ENCODE measurements at places on chromosomes 7 and 10.
A peak's percentile ranks its signal among the peaks of the same experiment; 100 is the strongest.

DNA sequence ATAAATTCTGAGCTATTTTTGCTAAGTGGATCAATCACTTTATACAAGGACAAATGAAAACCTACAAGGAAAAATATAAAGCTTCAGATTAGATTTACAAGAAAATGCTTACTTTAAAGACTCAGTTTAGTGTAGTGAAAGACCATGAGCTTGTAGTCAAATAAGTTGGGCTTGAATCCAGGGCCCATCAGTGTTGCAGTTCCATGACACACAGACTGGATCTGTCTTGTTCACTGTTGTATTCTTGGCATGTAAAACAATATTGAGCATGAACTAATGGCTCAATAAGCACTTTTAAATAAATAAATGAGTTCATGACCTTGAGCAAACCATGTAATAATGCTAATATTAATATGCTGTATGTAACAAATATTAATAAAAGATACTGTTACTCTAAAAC, 164.6 kb upstream of the KCND2 start:
- no peak for DNase-seq

DNA sequence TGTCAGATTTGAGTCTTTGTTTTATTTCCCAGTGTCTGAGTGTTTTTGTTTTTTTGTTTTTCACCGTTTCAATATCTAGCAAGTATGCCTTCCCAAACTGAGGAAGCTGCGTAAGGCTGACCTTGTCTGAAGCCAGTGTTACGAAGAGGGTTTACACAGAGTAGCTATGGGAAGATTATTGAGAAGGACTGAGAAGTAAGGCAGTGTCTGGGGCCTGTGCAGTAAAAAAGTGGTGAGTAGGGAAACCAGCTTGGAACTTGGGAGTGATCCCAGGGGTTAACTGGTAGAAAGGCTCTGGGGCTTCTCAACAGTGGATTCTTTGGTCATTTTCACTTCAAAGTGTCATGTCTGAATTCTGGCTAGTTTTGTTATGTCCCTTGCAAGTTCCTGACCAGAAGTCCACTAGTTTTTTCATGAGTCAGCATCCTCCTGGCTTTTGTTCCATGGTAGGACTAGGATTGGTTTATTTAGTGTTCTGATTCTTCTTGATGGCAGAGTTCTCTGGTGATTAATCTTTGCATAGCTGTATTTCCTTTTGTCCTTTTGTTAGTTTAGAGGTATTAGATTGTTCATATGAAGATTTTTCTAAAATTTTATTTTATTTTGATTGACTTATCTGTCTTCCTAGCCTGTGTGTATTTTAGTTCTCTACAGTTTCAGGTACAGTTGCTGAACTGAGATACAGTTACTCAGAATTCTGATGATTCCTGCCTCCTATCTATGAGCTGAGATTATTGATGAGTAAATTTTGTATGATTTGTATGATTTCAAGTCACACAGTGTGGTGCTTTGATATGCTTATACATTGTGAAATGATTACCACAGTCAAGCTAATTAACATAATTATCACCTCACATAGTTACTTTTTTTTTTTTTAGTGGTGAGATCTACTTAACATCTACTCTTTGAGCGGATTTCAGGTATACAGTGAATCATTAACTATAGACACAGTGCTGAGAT, 19.0 kb downstream of the GARS1 start:
- DNase-seq: peak; percentile 13

DNA sequence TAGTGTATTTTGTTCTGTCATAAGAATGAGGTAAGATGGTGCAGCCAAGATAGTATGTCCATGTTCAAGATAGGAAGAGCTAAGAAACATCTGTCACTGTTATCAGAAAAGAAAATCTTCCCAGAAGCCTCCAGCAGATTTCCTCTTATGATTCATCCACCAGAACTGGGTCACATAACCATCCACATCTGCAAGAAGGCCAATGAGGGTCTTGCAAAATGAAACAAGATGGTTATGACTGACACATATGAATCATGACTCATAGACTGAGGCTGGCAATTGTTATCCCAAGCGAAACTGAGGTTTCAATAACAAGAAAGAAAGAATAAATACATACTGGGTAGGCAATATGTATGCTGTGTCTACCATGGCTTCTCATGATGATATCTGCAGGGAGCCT, 30.3 kb downstream of the CCNJ start:
- DNase-seq: peak; percentile 82

- no peak for DNase-seq
Observed at GRCh38 chr7:5615190-5616070, 166.0 kb downstream of the RNF216 start.

DNA sequence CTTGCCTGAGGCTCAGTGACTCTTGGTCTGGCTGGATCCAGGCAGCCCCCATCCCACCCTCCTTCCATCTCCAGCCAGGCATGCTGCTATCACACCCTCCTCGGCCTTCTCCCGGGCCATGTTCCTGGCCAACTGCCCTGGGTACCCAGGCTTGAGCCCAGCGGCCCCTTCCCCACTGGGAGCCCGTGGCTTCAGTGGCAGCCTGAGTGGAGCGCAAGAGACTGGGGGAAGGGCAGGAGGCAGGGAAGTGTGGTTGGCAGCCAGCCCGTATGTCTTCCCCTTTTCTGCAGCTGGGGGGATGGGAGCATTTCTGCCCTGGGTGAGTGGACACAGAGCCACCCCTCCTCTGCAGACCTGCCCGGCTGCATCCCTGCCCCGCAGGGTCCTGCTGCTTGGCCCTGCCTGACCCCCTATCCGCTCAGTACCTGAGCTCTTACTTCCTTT, 148.5 kb downstream of the ARHGAP22 start:
- DNase-seq: no peak

- DNase-seq: no peak
Observed at GRCh38 chr7:158263964-158264748, 323.5 kb downstream of the PTPRN2 start.

GRCh38 chr10:122471531-122472177, 10.3 kb downstream of the HTRA1 start:
- peak; percentile 36 for DNase-seq

DNA sequence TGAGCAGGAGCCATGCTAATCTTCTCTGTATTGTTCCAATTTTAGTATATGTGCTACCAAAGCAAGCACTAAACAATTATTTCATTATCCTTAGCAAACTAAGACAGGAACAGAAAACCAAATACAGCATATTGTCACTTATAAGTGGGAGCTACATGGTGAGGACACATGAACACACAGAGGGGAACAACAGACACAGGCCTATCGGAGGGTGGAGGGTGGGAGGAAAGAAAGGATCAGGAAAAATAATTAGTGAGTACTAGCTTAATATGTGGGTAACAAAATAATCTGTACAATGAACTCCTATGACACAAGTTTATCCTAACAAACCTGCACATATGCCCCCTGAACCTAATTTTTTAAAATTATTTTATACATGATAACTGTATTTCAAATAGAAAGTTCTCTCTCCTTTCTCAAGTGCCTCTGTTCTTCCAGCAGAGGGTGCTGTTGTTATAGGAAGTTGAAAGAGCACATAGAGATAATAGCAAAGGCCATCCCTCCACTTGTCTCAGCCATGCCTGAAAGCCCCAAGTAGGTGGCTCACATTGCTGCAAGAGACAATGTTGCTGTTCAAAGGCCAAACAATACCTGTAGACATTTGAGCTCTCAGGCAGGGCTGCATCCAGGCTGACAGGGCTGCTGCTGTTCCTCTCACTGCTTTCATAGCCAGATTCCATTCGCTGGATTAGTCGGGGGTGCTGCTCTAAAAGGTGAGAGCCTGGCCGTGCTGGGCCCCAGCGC, 33.4 kb upstream of the PPP3CB start:
- peak; percentile 71 for DNase-seq

DNA sequence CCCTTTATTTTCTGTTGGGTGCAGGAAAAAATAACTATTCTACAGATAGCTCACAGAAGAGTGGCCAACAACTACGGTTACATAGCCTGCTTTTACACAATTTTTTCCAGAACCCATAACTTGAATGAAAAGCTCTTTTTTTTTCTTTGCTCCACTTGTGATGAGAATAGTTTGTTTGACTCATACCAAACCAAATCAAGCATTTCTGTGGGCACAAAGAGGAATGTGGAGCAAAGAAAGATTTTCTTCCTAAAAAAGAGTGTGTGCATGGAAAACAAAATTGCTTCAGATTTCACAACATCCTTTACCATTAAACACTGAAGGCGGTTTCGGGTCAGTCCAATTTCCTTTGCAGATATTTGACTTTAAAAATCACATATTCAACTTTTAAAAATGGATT, 54.8 kb upstream of the RAB11FIP2 start:
- DNase-seq: peak; percentile 7

DNA sequence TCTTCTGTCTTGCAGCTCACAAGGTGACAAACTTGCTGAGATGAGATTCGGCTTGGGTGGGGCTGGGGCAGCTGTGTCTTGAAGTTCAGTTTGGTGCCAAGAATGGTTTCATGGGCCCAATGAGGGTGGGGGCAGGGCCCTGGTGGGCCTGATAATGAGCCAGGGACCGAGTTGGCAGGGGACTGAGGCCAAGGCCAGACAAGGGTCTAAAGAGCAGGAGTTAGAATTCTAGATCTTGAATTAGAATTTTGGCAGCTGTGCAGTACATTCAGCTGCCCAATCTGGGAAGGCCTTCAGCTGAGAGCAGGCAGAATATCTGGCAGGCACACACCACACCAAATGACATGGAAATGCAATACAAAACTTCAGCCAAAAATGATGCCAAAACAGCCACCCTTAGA, 1.5 kb upstream of the JAZF1 start:
- no peak for DNase-seq

DNA sequence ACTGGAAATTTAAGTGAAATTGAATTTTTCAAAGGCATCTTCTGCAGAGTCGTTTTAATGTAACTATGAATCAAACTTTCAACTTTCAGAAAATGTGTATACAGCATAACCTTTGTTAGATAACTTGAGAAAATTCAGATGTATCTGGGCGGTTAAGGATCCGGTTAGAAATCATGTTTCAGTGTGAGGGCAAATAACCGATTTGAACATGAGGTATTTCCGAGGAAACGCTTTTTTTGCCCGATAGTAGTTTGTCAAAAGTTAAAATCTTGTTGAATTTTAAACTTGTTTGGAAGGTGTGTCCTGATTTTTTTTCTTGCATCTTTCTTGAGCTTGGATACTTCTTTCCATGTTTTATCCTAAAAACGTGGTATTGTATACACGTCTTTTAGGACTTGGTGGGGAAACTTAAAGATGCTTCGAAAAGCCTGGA, 1.3 kb upstream of the BMI1 start:
- no peak for DNase-seq

Measured in EL (cell line).